Calu3 (cell line): ENCODE measurements at places on chromosomes 2 and 18.

GRCh38 chr2:17156086-17156485, 362.2 kb downstream of the RAD51AP2 start:
- no peaks in the 10 kb centered on the region for H3K27me3 ChIP-seq
- no peak overlapping the region for H3K4me3 ChIP-seq
- H3K27ac ChIP-seq, result no peak overlapping the region
- no peaks in the 10 kb centered on the region for H3K4me1 ChIP-seq
- H3K36me3 ChIP-seq, result no peaks in the 10 kb centered on the region

DNA sequence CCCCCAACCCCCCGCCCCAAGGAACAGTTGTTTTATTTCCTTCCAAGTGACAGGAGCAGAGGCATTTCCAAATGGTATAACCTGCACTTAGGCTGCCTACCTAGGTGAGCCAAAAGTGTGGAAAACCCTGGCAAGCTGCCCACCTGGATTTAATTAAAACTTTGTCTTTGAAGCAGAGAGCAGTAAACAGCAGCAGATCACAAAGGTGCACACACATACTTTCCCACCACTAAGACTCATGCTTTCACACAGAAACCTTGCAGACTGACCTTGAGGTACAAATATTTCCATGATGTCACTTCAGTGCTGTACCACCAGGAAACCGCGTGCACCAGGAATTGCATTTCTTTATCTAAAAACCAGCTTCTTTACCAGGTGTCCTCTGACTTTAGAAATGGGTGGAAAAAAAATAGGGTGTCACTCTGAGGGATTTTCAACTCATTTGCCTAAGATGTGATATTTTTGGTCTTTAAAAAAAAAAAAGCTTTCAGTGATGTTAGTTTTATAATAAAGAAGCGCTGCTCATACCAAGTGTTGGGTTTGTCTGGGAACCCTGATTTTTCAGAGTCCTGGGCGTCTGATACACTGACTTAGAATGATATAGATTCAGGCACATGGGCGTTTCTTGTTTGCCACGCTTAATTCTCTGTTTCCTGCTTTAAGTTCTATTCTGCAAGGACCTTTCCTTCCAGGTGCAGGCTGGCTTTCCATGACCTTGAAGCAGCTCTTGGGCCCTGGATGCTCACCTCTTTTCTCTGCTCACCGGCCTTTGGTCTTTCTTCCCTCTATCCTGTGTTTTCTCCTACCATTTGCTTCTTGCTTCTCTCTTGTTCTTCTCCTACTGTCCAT, 70.7 kb upstream of the BCL2L11 start:
- no peaks in the 10 kb centered on the region for H3K36me3 ChIP-seq
- H3K27ac ChIP-seq, result no peak overlapping the region
- no peak for DNase-seq
- no peaks in the 10 kb centered on the region for H3K27me3 ChIP-seq
- H3K4me3 ChIP-seq, result no peak overlapping the region

DNA sequence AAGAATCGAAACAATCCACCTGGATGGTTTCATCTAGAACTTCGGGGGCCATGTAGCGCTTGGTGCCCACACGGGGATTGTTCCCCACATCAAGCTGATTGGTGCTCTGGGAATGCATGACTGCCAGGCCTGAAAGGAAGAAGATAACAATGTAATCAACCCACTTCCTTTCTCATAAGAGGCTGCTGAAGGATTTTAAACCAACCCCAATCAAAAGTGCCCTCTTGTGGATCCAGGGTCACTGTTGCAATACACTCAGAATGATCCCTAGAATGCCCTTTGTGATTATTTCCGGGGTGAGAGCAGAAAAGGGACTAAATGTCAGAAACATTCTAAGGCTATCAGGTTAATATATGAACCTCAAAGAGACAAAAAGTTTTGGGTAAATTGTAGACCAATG, 115.2 kb downstream of the ACVR1 start:
- no peak overlapping the region for H3K27ac ChIP-seq
- H3K36me3 ChIP-seq, result peaks cover 19% of the 10 kb centered on the region
- no peak for DNase-seq
- H3K27me3 ChIP-seq, result no peaks in the 10 kb centered on the region
- H3K4me3 ChIP-seq, result no peak overlapping the region

GRCh38 chr18:12106471-12106870, 12.8 kb downstream of the ANKRD62 start:
- no peak for DNase-seq
- H3K4me1 ChIP-seq, result no peaks in the 10 kb centered on the region
- H3K36me3 ChIP-seq, result no peaks in the 10 kb centered on the region
- H3K27ac ChIP-seq, result no peak overlapping the region
- no peak overlapping the region for H3K4me3 ChIP-seq

GRCh38 chr2:75569546-75569945, 8.8 kb upstream of the EVA1A start:
- H3K4me1 ChIP-seq, result no peaks in the 10 kb centered on the region
- peaks cover 56% of the 10 kb centered on the region for H3K27me3 ChIP-seq
- H3K4me3 ChIP-seq, result no peak overlapping the region
- DNase-seq, result no peak
- no peak overlapping the region for H3K27ac ChIP-seq
- no peaks in the 10 kb centered on the region for H3K36me3 ChIP-seq
